ENCODE measurements at places on chromosomes 12 and 14. TPM values are rescaled to one million over a fixed set of nuclear protein-coding genes. Genes with fewer than 3 reads are reported as not detected.
A peak's percentile ranks its signal among the peaks of the same experiment; 100 is the strongest.

Gene RPL41
- 1,463 TPM for total RNA-seq

Gene KLRC2
- total RNA-seq = not detected

Gene CNTN1
- 0.51 TPM for total RNA-seq

Gene RPGRIP1
- not detected for total RNA-seq

Gene NPAS3
- not detected for total RNA-seq

Gene RNASE4
- total RNA-seq = 35.9 TPM

Gene SYNDIG1L
- not detected for total RNA-seq

Gene KLRD1
- total RNA-seq = 0.11 TPM

GRCh38 chr14:86540636-86541247, 1010.8 kb downstream of the FLRT2 start:
- H3K27me3 ChIP-seq = no peaks in the 10 kb centered on the region
- no peak overlapping the region for H3K27ac ChIP-seq

GRCh38 chr12:95215949-95216348, 1.3 kb downstream of the FGD6 start:
- peak; percentile 23 for DNase-seq
- H3K27ac ChIP-seq = no peak overlapping the region
- no peaks in the 10 kb centered on the region for H3K27me3 ChIP-seq
- H3K36me3 ChIP-seq = no peaks in the 10 kb centered on the region
- H3K4me3 ChIP-seq = peak overlapping the region; percentile 90

GRCh38 chr12:127296591-127296990, 970.4 kb upstream of the TMEM132C start:
- DNase-seq = no peak
- no peaks in the 10 kb centered on the region for H3K4me1 ChIP-seq
- no peak overlapping the region for H3K4me3 ChIP-seq
- H3K36me3 ChIP-seq = no peaks in the 10 kb centered on the region
- no peak overlapping the region for H3K27ac ChIP-seq
- H3K27me3 ChIP-seq = no peaks in the 10 kb centered on the region

DNA sequence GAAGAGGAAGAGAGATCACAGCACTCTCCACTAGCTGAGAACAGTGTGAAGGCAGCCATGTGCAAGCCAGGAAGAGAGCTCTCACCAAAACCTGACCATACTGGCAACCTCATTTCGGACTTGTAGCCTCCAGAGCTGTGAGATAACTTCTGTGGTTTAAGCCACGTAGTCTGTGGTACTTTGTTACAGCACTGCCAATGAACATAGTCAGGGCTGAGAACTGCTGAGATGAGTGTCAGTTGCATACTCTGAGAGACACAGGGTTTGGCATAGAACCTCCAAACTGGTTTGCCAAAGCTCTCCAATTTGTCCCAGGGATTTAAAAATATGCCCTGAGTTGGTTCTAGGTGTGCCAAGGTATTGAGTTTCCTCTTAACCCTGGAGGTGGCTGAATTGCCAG, 218.6 kb downstream of the ATP23 start:
- peaks cover 6% of the 10 kb centered on the region for H3K27me3 ChIP-seq
- DNase-seq = no peak
- H3K4me1 ChIP-seq = no peaks in the 10 kb centered on the region

DNA sequence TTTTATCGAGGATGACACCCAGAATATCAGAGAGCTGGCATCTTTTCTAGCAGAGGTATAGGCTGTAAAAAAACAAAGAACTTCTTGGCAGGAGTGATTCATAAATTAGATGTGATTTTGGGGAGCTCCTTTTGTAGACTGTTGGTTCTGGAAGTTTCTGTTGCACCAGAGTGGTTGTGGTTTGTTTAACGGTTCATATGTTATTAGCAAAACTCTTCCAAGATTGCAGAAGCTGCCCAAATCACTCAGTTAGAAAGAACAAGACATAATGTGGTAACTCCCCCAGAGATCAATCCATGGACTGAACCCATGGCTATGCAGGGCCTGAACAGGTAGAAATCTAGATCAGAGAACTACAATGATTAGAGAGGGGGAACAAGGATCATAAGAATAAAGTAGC, 6.7 kb upstream of the RNASE10 start:
- no peak overlapping the region for H3K4me3 ChIP-seq
- H3K4me1 ChIP-seq = 0 out of 2 replicates have a peak, but pooled peaks cover 4% of the 10 kb centered on the region
- no peak for DNase-seq
- no peaks in the 10 kb centered on the region for H3K36me3 ChIP-seq

- H3K4me1 ChIP-seq = no peaks in the 10 kb centered on the region
- no peaks in the 10 kb centered on the region for H3K36me3 ChIP-seq
- H3K27ac ChIP-seq = no peak overlapping the region
Observed at GRCh38 chr12:109762673-109763191, 49.1 kb downstream of the FAM222A start.

DNA sequence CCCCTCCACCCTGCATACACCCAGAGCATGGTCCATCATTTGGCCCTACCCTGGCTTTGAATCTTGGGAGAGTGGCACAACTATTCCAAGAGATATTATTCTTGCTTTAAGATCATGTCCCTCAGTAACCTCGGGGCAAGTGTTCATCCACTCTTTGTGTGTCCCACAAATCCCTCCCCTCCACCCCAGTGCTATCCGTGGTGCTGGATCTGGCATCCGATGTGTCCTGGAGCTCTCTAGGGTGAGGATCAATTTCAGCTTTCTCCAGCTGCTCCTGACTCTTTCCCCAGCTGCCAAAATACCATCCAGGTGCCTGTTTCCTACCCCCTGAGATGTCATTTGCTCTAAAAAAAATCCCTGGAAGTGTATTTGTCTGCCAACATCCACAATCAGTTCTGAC, 64.8 kb upstream of the CMKLR1 start:
- H3K4me3 ChIP-seq = no peak overlapping the region
- DNase-seq = peak; percentile 14
- no peaks in the 10 kb centered on the region for H3K36me3 ChIP-seq
- H3K4me1 ChIP-seq = no peaks in the 10 kb centered on the region
- H3K27ac ChIP-seq = no peak overlapping the region

- peak overlapping the region; percentile 25 for H3K4me3 ChIP-seq
- no peak overlapping the region for H3K27ac ChIP-seq
- no peaks in the 10 kb centered on the region for H3K36me3 ChIP-seq
- DNase-seq = no peak
- H3K27me3 ChIP-seq = peaks cover 55% of the 10 kb centered on the region
Observed at GRCh38 chr14:76376409-76376877, 506 bp downstream of the ESRRB start.

DNA sequence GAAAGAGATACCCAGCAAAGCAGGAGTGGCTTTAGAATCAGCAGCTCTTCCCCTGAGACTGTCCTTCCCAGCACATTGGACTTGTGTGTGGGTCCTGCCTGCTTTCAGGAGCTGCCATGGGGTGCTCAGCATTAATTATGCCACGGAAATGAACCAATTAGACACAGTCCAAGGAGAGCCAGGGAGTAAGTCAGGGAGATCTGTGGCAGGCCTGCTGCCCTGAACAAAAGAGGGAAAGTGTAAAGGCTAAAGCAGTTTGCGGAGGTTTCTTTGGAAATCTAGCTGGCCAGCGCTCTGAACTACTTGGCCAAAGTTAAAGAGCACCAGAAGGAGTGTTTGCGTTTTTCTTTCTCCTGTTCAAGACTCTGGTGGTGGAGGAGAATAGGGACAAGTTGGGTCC, 65.7 kb upstream of the SRSF5 start:
- peaks cover 7% of the 10 kb centered on the region for H3K4me1 ChIP-seq
- no peaks in the 10 kb centered on the region for H3K36me3 ChIP-seq
- H3K27ac ChIP-seq = no peak overlapping the region
- no peak for DNase-seq

GRCh38 chr12:106897981-106898901, 57.5 kb upstream of the TMEM263 start:
- no peaks in the 10 kb centered on the region for H3K4me1 ChIP-seq
- no peak overlapping the region for H3K4me3 ChIP-seq
- DNase-seq = no peak

DNA sequence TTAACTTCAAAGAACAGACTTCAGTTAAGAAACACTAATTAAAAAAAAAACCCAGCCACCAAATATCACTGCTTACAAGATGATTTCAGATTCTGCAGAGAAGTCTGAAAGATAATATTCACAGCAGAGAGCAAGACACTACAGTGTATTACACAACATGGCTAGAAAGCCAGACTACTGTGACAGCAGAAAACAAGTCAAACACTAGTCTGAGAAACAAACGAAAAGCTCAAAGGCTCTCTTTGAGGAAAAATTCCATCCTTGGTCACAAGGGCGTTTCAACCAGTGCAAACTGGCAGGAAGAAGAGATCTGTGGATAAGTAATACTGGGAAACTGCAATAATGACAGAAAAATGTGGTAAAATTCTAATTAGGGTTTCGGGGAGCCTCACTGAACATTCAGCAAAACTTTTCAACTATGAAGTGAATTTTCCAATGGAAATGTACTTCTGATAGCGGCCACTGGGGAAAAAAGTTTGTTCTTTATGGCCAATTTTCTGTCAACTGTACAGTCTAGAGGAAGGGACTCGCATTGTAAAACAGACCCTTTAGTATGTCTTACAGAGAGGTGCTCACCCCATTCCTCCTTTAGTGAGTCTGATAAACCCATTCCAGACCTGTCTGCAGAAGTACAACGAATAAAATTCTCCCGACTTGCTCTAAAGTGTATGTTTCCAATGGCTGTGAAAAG, 50.4 kb downstream of the ACADS start:
- H3K27ac ChIP-seq = no peak overlapping the region
- no peaks in the 10 kb centered on the region for H3K4me1 ChIP-seq
- no peak for DNase-seq
- no peak overlapping the region for H3K4me3 ChIP-seq

DNA sequence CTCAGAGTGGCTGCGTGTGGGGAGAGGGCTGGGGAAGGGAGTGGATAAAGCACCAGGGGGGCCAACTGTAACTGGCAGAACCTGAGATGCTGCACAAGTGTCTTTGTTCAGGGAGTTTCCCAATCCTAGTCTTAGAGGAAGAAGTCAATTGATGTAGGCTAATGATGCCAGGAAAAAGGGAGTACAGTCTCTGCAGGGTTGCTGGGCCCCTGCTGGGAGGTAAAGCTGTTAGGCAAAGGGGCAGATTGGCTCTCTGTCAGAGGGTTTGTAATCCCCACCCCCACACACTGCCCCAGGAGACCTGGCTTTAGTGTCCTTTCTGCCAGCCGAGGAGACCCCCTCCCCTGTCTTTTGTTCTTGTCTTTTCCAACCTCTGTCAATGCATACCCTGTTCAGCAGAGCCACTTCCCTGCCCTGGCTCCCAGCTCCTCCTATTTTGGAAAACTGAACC, 178.4 kb downstream of the KCNA5 start:
- no peaks in the 10 kb centered on the region for H3K4me1 ChIP-seq
- H3K4me3 ChIP-seq = no peak overlapping the region
- H3K27me3 ChIP-seq = no peaks in the 10 kb centered on the region

GRCh38 chr12:120039711-120040110, 50.7 kb downstream of the BICDL1 start:
- H3K27ac ChIP-seq = no peak overlapping the region
- H3K36me3 ChIP-seq = no peaks in the 10 kb centered on the region
- H3K27me3 ChIP-seq = peaks cover 26% of the 10 kb centered on the region
- no peak overlapping the region for H3K4me3 ChIP-seq
- DNase-seq = no peak
- no peaks in the 10 kb centered on the region for H3K4me1 ChIP-seq

- H3K27ac ChIP-seq = no peak overlapping the region
- no peaks in the 10 kb centered on the region for H3K36me3 ChIP-seq
- DNase-seq = no peak
- no peak overlapping the region for H3K4me3 ChIP-seq
Observed at GRCh38 chr12:47269916-47270315, 190.2 kb upstream of the AMIGO2 start.

DNA sequence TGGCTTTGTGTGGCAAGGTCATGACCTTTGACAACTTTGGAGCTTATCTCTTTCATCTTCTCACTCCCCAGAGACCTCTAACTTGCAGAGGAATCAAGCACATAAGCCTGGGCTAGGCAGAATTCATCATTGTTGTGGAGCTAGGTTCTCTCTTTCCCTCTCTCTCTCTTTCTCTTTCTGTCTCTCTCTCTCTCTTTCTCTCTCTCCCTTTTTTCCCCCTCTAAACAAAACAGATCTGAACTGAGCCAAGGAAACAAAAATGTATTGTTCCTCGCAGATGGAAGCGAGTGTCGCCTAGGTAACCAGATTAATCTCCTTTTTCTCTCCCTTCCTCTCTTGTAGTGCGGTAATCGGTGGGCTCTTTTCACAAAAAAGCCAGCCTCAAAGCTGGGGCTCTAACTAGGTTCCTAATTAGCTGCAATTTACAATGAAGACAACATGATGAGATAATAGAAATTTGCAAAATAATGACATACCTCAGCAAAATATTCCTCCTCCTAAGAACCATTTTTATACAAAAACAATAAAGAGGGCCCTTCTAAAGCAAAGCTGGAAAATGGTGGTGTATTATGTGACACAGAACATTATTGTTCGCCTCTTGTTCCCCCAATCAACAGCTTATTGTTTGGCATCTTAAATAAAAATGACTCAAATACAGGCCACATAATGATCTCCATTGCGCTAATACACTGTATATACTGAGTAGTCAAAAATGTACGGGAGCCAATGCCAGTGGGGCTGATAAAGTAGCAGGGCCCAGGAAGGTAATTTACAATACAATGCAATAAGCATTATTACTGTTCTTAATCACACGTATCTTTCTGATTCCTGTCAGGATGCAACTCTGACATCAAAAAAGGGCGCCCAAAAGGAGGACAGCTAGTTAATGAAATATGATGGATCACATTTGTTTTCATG, 65.7 kb upstream of the SOX5 start:
- H3K4me3 ChIP-seq = no peak overlapping the region
- H3K4me1 ChIP-seq = no peaks in the 10 kb centered on the region
- no peak overlapping the region for H3K27ac ChIP-seq
- H3K36me3 ChIP-seq = no peaks in the 10 kb centered on the region

DNA sequence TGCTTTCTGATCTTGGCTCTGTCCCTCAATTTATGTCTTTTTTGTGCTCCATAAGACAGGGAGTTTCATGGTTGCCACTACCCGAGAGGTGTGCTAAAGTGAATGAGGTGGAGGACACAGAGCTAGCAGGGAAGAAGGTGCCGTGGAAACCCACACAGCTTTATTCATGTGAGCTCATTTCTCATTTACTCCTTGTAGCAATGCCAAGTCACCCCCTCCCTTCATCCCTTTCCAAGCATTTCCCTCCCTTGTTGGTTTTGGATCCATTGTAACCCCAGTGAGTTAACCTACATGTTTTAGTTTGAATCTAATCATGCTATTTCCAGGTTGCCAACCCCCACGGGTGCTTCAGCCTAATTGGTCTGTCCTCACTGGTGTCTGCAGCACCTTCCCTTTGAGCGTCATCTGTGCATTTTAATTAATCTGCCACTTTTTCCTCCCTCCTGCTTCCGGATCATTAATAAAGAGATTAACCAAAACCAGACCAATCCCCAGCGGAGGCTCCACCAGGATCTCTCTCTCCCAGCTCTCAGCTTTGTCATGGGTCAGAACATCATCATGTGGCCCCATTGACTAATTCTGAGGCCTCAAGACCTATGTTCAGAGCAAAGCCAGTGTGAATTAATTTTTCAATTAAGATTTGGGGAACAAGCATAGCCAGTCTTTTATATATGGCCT, 56.2 kb downstream of the NTF3 start:
- H3K36me3 ChIP-seq = no peaks in the 10 kb centered on the region
- no peak overlapping the region for H3K27ac ChIP-seq
- peaks cover 11% of the 10 kb centered on the region for H3K4me1 ChIP-seq
- no peaks in the 10 kb centered on the region for H3K27me3 ChIP-seq
